Umbilical cord (tissue), 2 donors: ENCODE measurements at places on chromosomes 4 and X.

DNA sequence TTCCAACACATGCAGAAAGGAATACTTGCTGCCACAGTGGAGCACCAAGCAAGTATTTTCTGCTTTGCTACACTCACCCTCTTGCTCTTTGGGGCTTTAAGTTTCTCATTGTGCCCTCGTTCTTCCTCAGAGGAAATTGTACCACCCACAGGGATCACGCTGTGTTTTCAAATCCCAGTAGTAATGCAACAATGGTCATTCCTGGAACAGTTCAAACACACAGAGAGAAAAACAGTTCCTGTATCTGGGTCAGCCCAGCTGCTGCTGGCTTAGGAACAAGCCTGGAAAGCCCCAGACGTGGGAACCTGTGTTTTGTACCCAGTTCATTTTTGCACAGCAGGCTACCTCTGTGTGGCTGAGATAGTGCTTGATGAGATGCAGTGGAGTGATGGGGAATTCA, 907.8 kb downstream of the STPG2 start:
- no peak for DNase-seq

DNA sequence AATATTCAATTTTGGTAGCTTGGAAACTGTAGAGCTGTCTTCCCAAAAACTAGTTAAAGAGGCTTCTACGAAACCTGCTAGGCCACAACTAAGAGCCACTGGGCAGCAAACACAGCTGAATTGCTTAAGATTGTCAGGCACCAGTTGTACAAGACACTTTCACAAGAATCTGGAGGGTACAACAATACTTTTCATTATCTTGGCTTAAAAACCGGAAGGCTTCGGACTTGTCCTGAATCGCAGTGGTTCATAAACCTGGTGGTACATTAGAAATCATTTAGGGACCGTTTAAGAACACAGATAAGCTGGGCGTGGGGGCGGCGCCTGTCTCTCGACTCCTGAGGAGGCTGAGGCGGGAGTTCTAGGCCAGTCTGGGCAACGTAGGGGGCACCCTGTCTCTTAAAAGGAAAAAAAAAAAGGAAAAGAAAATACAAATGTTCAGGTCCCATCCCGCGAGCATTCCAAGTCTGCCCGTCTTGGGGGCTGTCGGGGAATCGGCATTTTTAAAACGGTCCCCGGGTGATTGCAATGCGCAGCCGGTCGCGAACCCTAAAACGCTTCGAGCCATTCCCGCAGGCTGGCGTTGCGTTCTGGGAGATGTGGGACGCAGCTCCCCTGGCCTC, 763 bp downstream of the PYURF start:
- peak; percentile 24 for DNase-seq

DNA sequence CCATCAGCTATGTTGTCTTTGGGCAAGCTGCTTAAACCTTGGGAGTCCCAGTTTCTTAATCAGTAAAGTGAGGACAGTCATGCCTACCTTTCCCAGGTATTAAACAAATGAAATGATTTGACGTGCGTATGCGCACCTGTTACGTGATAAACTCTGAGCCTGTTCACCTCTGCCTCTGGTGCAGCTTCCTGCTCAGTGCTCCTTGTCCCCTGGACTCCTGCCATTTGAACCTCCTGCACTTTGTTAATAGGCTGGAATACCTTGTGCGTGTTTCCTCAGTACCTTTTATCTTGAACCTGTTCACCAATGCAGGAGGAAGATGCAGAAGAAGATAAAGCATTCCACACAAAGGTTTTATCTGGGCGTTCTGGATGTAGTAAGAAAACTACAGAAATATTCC, 211.9 kb downstream of the CEP135 start:
- no peak for DNase-seq

GRCh38 chr4:95541889-95542607, 6.7 kb downstream of the UNC5C start:
- DNase-seq = no peak

DNA sequence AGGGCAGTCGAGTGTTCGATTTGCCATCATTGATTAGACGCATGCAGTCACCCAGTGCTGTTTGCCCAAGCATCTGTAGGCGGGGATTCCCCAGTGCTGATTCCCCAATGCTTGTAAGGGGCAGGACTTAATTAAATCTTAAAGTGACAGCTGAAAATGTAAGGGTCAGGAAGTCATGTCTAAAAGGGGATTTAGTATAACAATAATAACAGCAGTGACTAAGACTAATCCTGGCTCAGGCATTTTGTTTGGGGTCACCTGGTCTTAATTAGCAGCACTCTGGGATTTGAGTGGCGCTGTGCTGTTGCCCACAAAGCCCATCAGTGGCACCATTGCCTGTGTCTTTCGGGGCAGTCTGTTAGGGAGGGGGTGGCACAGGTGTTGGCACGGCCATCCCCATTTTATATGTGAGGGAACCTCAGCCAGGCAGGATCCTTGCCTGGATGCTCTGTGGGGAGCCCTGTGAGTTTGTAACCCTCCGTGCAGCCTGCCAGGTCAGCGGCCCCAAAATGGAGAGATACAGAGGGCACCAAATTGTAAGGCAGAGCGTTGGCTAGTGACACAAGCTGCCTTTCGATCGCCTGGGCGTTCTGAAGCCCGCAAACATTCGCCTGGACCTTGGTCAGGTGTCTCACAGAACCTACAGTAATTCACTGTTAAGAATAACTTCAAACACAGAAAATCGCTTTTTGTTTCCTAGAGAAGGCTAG, 146.7 kb downstream of the TBL1X start:
- no peak for DNase-seq

GRCh38 chr4:188037003-188037713, 41.6 kb downstream of the ZFP42 start:
- DNase-seq = peak; percentile 25

GRCh38 chrX:21457718-21458117, 83.5 kb downstream of the CNKSR2 start:
- DNase-seq = no peak

DNA sequence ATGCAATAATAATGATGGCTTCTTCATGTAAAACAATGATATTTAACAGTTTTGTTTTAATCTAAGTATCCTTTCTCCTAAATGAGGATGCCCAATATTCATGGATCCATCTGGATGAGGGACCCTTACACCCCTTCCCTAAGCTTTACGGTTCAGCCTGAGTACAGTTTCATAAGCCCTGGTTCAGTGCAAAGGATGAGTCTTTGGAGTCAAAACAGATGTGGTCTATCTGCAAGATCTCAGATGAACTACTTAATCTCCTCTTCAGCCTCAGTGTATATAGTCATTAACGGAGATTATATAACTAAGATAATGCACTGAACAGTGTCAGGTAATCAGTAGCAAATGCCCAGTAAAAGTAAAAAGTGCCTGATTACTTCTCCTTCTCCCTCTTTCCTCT, 22.1 kb downstream of the ANXA5 start:
- no peak for DNase-seq

GRCh38 chr4:150411520-150411919, 170.4 kb upstream of the MAB21L2 start:
- DNase-seq = no peak

- no peak for DNase-seq
Observed at GRCh38 chr4:124943938-124944337, 231.4 kb upstream of the ANKRD50 start.

DNA sequence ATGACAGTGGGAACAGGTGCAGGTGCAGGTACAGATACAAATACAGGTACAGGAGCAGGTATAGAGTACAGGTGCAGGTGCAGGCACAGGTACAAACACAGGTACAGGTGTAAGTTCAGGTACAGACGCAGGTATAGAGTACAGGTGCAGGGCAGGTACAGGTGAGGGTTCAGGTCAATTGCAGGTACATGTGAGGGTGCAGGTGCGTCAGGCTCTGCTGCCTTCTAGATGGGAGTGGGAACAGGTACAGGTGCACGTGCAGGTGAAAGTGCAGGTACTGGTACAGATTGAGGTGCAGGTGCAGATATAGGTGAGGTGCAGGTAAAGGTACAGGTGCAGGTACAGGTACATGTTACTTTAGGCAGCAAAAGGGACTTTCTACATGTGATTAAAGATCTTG, 85.7 kb downstream of the CRLF2 start:
- DNase-seq = no peak

- DNase-seq = no peak
Observed at GRCh38 chr4:2096073-2096609, 37.0 kb downstream of the NAT8L start.

DNA sequence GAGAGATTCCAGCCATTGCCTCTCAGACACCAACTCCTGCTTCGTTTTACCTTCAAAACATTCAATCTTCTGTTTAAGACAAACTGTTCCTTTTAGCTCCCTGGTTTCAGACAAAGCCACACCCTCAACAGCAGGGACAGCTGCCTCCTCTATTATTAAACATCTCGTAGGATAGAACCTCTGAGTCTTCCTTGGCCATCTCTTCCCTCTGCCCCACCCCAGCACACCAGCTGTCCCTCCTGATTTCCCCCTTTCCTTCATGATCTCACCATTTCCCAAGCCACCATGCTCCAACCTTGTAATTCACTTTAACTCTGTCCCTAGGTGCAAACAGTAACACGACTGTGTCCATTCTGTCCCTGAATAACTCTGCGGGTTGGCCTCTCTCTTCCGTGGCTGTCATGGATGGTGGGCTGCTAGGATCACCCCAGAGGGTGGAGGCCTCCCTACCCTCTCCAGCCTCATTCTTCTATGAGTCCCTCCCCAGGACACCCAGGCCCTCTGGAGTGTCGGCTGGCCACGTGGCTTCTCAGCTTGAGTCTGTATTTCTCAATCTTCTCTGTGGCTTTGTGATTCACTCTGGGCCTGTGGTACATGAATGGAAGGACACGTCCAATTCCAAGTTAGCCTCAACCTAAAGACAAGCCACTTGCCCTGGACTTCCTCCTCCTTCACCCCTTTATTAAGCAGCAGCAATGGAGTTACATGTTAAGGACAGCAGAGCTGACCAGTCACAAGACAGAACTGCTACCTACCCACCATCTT, 349.9 kb downstream of the FBXW7 start:
- no peak for DNase-seq

DNA sequence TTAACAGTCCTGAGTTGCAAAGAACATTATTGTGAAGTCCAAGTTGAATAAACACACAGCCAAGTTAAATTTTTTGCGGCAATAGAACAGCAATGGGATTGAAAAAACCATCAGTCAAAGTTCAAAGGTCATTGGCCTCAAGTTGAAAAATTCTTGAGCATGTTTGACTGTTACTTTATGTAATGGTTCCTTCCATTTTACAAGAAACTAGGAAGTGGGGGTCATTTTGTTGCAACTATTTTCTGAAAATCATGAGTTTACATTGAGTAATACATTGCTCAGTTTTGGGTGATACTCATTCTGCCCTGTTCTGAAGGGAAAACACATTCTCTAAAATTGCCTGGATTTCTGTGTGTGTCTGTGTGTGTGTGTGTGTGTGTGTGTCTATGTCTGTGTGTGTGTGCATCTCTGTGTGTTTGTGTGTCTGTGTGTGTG, 5.2 kb upstream of the IRF2 start:
- DNase-seq = no peak

- DNase-seq = peak; percentile 6
Observed at GRCh38 chr4:40395908-40396793, 61.0 kb downstream of the CHRNA9 start.

DNA sequence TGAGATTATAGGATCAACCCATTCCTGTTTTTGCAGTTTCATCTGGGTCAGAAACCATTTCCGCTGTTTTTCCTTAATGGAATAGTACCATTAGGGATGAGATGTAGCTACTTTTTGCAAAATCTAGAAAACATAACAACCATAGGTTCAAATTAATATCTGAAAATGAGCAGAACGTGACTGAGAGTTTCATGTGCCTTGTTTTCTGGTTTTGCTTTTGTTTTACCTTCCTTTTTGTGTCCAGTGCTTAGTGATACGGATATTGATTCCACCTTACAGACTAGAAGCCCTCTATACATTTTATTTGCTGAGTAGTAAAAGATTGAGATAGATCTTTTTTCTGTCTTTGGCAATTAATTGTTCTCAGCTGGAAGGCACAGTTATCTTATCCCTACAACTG, 46.5 kb downstream of the SNX25 start:
- no peak for DNase-seq

DNA sequence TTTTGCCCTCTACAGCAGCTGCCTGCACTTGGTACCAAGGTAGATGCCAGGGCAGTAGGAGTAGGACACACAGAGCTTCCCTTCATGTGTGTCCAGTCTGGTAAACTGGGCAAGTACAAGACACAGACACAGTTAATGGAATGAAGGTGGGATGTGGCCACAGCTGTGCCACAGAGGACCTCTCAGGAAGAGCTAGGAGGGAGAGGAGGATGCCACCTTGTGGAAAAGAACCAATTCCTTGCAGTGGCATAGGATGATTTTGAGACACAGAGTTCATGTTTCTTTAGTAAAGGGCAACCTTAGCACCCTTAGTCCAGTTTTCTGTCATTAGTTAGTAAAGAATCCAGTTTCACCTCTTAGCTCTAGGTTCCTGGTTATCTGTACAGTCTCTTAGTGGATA, 36.3 kb upstream of the TBC1D14 start:
- DNase-seq = no peak

DNA sequence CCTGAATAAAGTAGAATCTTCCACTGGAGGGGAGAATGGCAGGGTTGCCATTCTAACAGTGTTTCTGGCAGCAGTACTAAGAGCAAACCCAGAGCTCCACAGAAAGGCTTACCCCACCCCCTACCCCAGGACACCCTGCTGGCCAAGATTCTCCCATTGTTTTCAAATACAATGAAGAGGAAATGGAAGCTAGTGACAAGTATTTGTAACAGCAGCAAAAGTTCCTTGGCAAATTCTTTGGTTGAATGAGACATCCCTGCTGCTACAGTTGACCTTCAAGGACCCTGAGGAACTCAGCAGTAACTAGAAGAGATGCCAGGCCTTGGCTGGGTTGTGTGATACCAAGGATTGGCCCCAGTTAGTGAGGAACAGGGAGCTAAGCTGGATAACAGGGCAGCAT, 124.2 kb upstream of the DGKK start:
- DNase-seq = no peak

DNA sequence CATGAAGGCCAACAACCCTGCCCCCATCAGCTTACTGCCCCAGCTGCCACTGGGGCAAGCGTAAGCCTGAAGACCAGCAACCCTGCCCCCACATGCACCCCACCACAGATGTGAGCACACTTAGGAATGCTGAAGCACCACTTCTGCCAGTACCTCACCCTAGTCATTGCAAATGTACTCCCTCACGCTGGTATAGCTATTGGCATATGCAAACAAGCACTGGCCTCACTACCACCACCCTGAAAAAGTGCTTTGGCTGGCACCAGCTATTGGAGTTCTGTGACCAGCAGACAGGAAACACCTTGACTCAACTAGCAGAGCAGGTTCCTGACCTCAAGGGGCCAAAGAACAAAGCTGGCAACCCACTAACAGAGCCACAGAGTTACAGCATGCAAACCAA, 534.4 kb upstream of the POU3F4 start:
- DNase-seq = no peak

GRCh38 chr4:138804711-138805110, 210.9 kb upstream of the NOCT start:
- DNase-seq = peak; percentile 87

- DNase-seq = no peak
Observed at GRCh38 chrX:17882680-17883079, 21.6 kb upstream of the RAI2 start.

- DNase-seq = no peak
Observed at GRCh38 chr4:173187732-173188131, 19.1 kb downstream of the GALNT7 start.

- DNase-seq = no peak
Observed at GRCh38 chr4:22312113-22312512, 203.8 kb downstream of the ADGRA3 start.
